ENCODE measurements at places on chromosomes 1 and 21.

DNA sequence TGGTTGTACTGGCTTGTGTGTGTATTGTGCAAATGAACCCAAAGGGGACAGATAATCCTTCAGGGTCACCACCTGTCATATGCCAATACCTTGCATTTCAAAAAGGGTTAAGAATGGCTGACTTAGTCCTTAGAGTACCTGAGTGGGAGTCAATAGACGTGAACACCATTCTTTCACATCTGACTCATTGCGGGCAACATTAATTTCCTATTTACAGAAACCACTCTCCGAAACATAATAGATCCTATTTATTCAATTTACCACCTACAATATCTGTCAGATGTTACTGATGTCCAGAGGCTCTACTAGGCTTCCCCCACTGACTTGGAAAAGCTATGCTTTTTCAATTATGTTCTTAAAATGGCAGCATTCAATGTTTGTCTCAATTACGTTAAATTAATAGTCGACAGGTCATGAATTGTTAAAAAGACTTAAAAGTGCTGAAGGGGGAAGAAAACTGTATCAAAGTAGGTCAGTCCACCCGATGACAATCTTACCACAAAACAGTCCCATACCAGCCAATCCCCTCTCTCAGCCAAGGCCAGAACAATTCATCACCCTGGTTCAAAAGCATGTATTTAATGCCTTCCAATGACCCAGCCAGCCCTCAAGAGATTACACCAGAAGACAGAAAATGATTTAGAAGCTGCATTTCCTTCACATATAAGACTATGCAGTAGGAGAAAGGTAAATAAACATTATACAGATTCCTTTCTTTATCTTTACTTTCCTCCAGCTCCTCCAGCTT is 48.6 kb upstream of the PLA2G2C start:
- DNase-seq = no peak

- no peak for DNase-seq
Measured at GRCh38 chr1:243917863-243918565, 68.0 kb upstream of the AKT3 start.

- no peak for DNase-seq
Measured at GRCh38 chr21:29136033-29136432, 5.6 kb downstream of the MAP3K7CL start.

DNA sequence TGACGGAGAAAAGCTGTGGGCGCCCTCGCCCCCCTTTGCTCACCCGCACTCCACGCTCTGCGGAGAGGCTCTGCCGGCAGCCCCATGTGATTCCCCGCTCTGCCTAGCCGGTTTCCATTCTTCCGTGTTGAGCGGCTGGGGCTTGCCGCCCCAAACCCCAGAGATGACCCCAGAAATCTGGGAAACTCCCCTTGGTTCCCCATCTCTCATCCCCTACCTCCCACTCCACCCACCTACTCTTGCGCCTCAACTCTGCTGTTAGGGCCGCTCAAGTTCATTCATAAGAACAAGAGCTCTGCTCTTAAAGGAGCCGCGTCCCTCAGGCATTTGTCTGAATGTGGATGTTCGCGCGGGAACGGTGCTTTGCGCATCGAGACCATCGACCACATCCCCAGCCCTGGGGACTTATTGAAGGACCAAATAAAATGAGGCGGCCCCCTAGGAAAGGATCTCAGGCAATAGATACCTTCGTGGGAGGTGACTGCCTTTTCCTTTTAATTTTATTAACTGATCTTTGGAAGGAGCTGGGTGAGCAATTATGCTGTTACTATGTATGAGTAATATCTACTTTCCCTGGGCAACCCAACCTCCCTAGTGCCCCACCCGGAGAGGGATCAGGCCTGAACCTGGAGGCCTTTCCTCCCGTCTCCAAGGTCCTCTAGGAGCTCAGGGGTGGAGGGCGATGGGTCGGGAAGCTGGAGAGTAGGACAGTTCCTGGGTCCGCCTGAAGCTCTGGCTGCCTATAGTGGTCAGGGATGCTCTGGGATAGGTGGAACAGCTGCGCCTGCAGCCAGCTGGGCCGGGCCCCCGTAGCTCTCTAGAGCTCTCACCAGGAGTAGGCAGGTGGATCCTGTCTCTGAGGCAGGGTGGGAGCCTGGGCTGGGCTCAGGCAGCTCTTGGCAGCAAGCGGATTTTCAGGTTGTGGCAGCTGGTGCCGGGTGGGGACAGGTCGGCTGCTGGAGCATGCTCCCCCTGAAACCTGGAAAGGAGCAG is 898 bp downstream of the MFSD2A start:
- DNase-seq = peak; percentile 86

- DNase-seq = no peak
Measured at GRCh38 chr1:214516434-214517326, 34.7 kb downstream of the PTPN14 start.

GRCh38 chr1:1391225-1391624 is 7.9 kb downstream of the CCNL2 start:
- no peak for DNase-seq

DNA sequence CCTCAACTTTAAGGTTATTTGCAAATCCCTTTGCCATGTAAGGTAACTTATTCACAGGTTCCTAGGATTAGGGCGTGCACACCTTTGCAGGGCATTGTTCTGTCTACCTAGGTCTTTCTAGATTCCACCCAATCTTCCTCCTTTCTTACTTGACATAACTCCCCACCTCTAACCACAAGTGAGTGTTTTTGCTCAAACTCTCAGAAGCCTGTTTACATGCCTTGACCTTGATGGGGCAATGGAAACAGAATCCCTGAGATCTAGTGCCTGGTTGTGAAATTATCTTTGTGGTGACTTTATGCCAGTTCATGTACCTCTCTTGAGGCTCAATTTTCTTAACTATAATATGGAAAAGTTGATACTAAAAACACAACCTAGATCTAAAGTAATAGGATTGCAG is 296.6 kb downstream of the TTLL7 start:
- DNase-seq = no peak

DNA sequence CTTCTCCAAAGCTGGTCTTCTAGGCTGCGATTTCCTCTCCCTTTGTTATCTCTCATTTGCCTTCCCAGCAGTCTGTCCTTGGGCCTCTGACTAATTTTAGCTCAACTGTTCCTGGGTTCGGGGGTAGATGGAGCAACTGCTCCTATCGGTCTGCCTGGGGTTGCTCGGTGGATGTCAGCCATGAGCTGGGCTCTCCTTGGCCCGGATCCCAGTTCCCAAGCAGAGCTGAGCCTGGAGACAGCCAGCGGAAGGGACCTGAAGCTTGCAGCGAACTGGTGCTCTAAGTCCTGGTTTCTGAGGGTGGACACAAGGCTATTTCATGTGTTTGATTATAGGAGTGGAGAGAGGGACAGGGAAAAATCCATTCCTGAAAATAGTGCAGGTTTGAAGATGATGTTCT is 423.0 kb downstream of the RPS6KC1 start:
- no peak for DNase-seq

DNA sequence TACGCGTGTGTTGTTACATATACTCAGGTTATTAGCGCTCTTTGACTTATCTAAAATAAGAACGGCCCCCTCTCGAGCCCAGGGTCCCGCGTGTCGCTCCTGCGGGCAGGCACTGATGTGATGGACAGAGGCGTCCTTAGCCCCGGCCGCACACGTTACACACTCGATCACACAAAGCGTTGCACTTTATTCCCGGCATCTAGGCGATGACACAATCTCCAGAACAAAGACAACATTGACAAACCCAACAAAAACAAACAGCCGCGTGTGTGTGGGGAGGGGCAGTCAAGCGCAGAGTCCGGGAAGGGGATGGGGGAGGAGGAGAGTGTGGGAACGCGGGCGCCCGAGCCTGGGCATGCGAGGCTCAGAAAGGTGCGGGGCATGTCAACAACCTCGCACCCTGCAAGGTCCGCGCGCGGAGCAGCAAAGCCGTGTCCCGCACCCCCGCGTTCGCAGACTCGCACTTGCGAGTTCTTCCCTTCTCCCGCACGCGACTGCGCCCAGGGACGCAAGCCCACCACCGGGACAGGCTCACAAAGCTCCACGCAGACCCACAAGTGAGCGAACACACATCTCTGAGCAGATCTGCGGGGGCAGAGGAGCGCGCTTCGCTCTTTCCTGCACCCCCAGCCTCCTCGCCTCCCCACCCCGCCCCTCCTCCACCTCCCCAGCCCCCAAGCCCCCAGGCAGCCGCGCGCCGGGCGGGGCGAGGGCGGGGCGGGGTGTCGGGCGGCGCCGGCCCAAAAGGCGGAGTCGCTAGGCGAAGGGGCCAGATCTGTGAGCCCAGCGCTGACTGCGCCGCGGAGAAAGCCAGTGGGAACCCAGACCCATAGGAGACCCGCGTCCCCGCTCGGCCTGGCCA is at the start of gene EFNA1:
TSS of gene EFNA1 (plus strand) at position 772 of the 862 bp plus-strand sequence. CDS start 102 bp downstream, outside the sequence.
- peak; percentile 65 for DNase-seq

GRCh38 chr1:230730977-230731376 is 16.2 kb upstream of the CAPN9 start:
- no peak for DNase-seq

DNA sequence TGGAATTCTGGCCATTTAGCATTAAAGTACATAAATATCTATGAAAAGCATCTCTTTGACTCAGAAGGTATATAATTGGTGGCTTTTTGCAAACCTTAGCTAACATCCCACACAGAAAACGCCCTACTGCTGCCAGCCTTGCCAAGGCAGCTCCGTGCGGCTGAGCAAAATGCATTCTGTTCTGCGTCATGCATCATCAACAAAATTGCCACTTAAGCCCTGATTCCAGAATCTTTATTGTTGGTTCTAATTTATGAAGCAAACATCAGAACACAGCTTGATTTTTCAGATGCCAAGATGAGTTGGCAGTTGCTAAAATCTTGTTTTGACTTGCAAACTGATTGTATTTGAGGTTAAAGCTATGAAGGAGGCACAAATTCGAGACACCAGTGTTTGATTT is 314.9 kb upstream of the DEPDC1 start:
- DNase-seq = peak; percentile 87

DNA sequence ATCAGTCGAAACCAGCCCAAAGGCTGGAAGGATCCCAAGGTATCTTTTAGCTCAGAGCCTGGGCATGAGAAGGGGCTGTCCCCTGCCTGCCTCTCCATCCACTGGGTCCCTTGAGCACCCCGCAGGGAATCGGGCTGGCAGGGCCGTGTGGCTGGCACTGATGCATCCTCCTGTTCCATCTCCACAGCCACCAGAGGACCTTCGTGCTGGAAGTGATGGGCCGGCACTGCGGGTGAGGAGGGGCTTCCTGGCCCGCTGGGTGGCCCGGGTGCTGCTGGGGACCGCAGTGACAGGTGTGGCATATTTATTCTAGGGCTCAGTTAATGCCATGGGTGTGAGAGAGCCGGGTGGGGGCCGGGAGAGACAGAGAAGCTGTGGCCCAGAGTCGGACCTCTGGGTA is 13.6 kb downstream of the PFKL start:
- DNase-seq = no peak

DNA sequence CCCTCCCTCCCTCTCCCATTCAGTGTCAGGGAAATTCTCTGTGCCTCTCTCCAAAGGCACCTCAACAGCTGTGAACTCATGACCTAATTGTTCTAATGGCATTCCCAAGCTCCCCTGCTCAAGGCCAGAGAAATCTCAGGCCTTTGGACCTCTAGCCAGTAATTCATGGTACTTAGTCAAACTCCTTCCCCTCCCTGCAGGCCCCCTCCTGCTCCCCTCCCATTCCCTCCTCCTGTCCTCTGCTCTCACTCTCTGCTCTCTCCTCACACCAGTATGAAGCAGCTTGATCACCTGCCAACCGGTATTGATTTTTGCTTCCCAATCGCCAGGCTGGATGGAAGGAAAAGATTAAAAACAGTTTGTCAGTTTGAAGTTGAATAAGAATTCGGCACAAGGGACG is 370.5 kb upstream of the PBX1 start:
- peak; percentile 60 for DNase-seq

DNA sequence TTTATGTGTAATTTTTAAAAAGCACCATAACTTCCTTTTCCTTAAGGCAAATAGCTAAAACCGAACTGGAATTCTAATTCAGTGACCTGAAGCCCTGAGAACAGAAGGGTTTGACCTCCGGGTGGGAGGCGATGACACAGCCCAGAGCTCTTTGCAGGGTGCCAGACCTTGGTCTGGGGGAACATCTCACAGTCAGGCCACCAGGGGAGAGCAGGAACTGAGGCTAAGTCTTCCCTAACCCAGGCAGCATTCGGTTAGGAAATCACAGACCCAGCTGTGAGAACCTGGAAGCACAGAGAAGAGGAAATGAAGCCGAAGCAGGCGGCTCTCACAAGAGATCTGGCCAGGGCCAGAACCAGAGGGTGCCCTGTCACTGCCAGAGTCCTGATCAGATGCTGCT is 444.8 kb downstream of the TTLL7 start:
- DNase-seq = no peak

DNA sequence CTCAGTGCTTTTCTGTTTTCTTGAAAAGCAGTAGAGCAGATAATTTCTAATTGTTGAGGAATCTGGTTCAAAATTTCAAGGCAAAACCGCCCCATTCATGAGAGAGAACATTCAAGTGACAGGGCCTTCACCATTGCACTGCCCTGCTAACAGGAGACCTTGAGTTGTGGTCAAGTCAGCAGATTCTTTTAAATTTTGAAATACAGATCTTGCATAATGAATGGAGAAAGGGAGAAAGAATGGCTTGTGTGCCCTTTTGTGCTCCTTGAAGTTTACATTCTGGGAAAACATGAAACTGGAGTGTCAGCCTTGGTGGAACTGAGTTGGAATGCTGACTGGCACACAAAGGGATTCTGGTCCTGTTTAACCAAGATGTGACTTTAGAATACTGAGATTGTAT is 164.5 kb upstream of the UBE2U start:
- DNase-seq = no peak

GRCh38 chr1:156571919-156572662 is at the start of gene IQGAP3:
Gene IQGAP3 (minus strand): TSS chr1:156572565. CDS start chr1:156572529, 36 bp downstream.
- DNase-seq = peak; percentile 90

GRCh38 chr1:158951956-158952355 is 20.6 kb downstream of the PYHIN1 start:
- no peak for DNase-seq

- no peak for DNase-seq
Measured at GRCh38 chr1:11473491-11474034, 5.4 kb upstream of the DISP3 start.

DNA sequence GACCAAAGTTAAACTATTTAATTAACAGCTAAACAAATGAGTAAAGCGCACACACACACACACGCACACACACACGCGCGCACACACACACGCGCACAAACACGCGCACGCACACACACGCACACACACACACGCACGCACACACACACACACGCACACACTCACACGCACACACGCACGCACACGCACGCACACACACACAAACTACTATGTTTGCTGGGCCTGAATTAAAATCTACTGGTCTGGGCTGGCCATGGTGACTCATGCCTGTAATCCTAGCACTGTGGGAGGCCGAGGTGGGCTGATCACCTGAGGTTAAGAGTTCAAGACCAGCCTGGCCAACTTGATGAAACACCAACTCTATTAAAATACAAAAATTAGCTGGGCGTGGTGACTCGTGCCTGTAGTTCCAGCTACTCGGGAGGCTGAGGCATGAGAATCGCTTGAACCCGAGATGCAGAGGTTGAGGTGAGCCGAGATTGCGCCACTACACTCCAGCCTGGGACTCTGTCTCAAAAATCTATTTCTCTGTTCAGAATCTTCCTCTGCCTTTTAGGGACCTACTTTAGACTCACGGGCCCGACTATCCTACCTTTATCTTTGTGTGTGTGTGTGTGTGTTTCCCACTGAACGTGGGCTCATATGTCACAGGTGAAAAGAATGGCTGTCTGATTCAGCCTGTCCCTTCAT is 37.5 kb upstream of the DNAJC11 start:
- no peak for DNase-seq

GRCh38 chr1:156836892-156837291 is 20.2 kb upstream of the SH2D2A start:
- DNase-seq = no peak

GRCh38 chr1:7403265-7404045 is 367.6 kb upstream of the VAMP3 start:
- no peak for DNase-seq

- DNase-seq = no peak
Measured at GRCh38 chr1:245715291-245715701, 560.5 kb downstream of the KIF26B start.

- DNase-seq = no peak
Measured at GRCh38 chr1:176838276-176838995, 326.1 kb downstream of the ASTN1 start.

Measured in NCI-H345 (cell line).